NCI-H774 (cell line): ENCODE measurements at places on chromosomes 6 and 20.

GRCh38 chr20:37828684-37829083 lies 74.2 kb upstream of the VSTM2L start:
- DNase-seq = no peak

DNA sequence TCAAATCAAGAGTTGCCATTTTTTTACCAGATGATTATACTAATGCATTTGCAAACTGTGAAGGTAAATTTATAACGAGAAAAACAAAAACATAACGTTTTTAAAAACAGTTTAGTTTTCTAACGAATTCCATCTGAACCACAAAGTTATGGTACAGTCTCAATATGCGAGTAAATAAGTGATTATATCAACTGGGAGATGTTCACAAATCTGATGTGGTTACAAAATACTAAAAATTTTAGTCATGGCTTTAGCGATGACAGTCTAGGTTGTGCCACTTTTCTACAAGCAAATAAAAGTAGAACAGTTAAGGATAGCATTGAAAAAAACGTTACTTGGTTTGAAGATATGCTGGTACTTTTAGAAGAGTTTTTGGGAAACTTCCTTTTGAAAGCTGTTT lies 186.8 kb downstream of the FUT9 start:
- no peak for DNase-seq

DNA sequence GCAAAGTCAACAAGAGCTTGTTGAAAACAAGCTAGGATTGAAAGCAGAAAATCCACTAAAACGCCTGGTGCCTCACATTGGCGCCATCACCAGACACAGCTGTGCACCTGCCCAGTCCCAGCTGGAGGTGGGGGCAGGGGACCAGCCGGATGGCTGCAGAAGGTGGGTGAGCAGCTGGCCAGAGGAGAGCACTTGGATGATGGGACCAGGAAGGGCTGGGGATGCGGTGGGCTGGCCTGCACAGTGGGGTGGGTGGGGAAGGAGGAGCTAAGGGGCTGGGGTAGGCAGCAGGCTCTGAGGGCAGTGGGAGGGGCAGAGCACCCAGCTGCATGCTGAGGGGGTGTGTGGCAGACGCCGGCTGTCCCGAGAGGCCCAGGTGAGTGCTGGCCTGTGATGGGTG lies 7.1 kb downstream of the CABLES2 start:
- DNase-seq = peak; percentile 35

DNA sequence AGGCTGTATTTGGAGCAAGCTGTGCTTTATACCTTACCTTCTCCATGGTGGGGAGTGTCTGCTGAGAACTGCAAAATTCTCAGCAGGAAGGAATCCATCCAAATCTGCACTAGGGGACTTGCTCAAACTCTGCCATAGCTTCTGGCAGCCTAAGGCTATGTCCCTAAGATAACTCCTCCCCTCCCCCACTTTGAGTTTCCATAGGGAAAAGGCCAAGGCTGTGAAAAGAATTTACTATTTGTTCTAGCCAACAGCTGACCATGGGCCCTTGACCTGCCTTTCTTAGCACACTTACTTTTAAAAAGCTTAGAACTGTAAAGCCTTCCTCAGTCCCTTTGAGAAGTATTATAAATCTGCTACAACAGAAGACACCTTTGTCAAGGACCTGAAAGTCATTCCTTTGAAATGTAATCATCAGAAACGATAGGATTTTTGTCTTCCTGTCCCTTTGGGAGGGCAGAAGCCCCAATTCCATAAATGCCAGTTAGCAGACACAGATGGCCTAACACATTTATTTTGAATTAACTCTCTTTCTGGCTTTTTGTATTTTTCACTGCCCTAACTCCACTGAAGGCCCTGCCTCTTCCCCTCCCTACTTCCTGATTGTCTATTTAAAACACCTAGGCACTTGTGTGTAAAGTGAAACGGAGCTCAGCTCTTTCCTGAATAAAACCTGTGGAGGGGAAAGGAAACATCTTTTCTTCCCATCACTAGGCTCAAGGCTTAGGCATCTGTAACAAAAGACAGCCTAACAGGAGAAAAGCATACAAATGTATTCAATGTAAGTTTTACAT lies 157.1 kb downstream of the AKAP7 start:
- no peak for DNase-seq

DNA sequence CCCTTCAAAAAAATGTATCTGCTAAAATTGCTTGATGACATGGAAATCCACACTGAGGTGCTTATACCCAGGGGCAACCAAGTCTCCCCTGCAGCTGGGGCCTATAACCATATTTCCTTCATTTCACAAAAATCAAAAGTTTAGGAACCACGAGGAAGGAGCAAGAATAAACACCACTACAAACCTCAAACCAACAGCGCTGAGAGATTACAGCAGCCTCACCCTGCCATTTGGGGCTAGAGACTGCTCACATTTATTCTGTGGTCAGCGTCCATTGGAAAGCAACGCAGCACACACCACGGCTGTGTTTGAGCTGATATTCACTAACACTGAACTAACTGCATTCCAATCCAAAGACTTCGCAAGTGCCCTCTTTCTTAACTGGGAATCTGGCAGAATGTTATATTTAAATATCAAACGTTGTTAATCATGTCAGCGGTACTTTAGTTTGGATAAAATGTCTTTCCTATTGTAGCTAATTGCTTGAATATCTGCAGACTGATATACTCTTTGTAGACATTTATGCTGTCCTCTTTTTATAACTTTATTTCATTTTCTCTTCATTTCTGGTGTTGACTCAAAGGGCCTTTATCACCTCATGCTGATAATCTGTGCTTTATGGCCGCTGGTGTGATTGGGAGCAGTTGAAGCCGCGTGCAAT lies 94.6 kb downstream of the FOXA2 start:
- DNase-seq = no peak

DNA sequence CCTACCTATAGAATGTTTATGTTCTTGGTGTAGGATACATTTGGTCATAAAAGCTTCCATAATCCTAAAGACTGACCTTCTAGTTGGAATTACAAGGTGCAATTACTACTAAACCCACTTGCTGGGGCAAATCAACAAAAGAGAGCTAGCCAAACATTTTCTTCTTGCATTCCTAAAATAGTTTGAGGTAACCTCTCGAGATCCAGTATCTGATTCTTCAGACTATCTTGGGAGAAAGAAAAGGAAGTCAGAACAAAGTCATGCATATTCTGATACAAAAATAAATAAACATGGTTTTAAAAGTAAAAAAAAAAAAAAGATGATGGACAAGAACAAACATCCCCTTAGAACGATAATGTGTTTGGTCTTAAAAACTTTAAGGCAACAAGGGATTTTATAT lies 294.2 kb upstream of the RSPO3 start:
- DNase-seq = no peak

GRCh38 chr6:158158123-158158522 lies 9.9 kb downstream of the SERAC1 start:
- no peak for DNase-seq

DNA sequence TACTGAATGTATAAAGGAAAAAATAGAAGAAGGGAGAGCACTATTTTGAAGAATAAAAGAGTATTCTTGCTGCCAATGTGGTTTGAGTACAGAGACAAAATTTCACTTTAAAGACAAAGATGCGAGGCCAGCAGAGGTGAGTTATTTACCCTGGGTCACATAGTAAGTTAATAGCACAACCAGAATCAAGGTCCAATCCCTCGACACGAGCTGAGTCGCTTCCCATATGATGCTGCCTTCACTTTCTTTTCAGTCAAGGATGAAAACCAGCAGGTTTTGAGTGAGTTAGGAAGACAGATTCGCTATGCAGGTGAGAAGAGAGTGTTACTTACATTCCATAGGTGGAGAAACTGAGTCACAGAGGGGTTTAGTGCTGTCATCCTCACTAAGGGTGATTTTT lies 75.8 kb downstream of the F13A1 start:
- no peak for DNase-seq
